Activated T-cell treated with anti-CD3 and anti-CD28 coated beads, Interleukin-2, amount 50 U/mL, for 1 hour (primary cell): ENCODE measurements at places on chromosomes 12 and 14.

GRCh38 chr12:44716711-44717110 is 159.4 kb downstream of the NELL2 start:
- DNase-seq, result no peak

- no peak for DNase-seq
Observed at GRCh38 chr12:84537666-84538065, 374.9 kb downstream of the SLC6A15 start.

DNA sequence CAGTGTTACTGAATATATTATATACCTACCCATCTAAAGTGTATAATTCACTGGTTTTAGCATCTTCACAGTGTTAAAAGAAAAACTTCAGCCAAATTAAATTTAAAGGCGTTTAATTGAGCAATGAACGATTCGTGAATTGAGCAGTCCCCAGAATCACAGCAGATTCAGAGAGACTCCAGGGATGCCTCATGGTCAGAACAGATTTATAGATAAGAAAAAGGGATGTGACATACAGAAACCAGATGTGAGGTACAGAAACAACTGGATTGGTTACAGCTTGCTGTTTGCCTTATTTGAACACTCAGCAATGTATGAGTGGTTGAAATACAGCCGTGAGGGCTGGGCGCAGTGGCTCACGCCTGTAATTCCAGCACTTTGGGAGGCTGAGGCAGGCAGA is 84.6 kb downstream of the WNK1 start:
- no peak for DNase-seq

GRCh38 chr12:108033090-108033489 is 96.0 kb upstream of the WSCD2 start:
- no peak for DNase-seq

DNA sequence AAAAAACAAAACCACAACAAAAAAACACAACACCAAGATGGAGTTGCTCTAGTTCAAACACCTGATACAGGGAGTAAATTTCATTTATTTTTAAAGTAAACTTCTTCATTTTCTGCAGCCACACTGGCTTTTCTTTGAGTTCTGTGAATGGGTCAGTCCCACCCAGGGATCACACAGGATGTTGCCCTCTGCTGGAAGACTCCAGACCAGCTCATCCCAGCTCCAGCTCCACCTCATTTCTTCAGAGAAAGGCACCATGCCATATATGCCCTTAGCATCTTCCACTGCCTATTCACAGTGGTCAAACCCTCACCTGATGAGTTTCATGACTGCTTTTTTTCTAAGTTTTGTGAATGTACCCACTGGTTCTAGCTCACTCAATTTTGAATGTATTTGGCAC is 8.0 kb downstream of the GLIPR1 start:
- no peak for DNase-seq

GRCh38 chr14:68466491-68466977 is 326.3 kb downstream of the ZFP36L1 start:
- DNase-seq, result no peak

DNA sequence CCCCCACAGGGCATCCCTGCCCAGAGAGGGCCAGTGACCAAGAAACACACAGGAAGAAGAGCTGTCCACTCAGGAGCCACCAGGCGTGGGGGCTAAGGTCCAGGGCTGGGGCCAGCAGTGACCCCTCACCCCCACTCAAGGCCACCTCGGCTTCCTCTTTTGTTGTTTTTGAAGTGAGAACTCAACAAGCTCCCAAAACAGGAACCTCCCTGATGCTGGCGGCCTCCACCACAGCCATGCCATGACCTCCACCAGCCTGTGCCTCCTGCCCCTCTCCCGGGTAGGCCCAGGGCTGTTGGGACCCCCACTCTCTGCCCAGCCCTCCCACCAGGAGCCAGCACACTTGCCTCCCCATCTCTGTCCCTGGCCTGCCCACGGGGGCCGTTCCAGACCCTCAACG is 7.8 kb downstream of the AKT1 start:
- no peak for DNase-seq

DNA sequence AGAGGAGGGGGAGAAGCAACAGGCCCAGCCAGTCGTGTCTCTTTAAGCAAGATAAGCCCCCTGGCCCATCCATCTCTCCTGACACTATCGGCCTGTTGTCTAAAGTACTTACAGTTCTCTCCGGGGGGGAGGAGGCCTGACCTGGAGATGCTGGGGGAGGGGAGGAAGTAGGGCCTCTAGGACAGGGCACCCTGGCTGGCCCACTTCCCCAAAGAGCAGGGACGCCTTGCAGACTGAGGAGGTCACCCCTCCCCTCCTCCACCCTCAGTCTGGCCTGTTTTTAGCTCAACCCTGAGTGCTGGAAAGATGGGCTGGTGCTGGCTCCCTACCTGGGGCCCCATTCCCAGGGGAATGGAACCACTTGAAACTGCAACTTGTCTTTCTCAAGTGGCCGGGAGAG is 70.3 kb downstream of the TBX5 start:
- no peak for DNase-seq

DNA sequence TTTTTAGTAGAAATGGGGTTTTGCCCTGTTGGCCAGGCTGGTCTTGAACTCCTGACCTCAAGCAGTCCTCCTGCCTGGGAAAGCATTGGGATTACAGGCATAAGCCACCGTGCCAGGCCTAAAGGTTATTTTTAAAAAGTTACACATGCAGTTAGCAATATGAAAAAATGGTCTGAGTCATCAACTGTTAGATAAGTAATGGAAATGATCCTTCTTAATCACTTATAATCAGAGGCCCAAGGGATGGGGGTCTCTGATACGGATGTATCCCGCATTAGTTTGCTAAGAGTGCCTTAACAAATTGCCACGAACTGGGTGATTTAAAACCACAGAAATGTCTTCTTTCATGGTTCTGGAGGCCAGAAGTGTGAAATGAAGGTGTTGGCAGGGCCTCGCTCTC is 54.1 kb upstream of the FERMT2 start:
- DNase-seq, result no peak

DNA sequence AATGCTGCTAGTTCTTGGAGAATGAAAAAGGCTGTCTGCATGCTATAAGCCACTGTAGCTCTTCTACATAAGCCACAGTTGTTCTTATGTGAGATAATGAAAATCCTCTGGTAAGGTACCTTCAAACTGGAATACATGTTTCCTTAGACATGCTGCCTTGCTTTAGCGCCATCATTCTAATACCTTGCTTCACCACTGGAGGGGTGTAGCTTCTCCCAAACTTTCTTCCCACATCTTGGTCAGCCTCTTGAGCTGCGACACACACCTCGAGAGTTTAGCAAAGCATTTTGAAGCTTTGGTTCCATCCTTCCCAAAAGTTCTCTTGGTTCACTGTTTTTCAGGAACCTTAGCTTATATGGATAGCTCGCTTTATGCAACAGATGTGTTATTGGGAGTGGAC is 69.5 kb downstream of the NKX2-1 start:
- no peak for DNase-seq

DNA sequence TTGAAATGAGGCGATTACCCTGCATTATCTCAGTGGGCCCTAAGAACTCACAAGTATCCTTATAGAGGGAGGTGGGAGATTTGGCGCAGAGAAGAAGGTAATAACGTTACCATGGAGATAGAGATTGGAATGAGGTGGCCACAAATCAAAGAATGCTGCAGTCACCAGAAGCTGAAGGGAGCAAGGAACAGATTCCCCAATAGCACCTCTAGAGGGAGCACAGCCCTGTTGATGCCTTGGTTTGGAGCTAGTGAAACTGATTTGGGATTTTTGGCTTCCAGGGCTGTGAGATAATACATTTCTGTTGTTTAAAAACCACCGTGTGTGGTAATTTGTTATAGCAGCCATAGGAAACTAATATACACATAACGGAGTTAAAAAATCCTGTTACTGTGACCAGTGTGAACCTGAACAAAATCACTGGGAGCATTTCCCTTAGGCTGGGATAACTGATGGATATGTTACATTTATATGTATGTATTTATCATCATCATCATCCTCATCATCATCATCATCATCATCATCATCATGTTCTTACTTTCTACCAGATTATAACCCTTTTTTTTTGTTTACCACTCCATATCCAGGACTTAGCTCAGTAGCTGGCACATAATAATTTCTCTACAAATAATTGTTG is 100.3 kb downstream of the LIN7A start:
- no peak for DNase-seq

DNA sequence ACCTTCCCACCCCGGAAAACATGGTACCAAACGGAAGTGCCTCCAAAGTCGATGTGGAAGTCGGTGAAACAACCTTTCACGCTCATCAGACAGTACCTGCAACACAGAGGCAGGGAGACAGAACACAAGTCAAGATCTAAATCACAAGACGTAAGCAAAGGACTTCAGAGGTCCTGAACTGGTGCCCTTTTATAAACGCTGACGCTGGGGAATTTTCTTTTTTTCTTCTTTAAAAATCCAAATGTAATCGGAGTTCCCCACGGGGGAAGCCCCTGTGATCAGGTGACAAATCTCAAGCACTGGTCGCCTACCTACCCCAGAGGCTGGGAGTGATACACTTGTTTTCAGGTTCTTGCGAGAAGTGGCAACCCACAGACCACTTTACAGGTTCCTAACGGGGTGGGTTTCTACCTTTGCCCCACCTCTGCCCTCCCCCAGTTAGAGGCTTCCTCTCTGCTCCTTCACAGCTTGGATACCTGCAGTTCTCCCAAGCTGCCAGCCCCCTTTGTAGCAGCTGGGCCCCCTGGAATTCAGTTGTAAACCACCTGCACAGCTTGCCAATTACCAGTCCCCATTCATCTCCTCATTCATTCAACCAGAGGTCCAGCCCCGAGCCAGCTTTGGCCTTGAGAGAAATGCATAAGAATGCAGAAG is 46.2 kb downstream of the KDM2B start:
- peak; percentile 61 for DNase-seq

- no peak for DNase-seq
Observed at GRCh38 chr12:27534060-27534764, 10.2 kb downstream of the PPFIBP1 start.

- no peak for DNase-seq
Observed at GRCh38 chr14:20601522-20601921, 10.3 kb upstream of the RNASE12 start.

DNA sequence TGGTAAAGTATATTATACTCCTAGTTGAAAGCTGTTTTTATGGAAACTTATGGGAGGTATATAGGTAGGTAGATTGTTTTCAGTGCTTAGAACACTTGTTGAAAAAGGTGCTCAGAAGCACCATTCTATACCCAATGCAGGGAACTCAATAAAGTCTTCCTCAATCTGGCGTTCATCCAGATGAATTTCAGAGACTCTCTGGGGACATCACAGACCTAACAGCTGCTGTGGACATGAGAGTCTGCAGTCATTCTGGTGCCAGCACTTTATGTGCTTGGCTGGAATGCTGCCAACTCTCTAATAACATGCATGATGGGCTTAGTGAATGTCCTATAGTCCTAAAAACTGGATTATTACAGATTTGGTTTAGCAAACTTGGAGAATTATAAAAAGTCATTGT is 115.9 kb downstream of the NTN4 start:
- no peak for DNase-seq

GRCh38 chr12:130859161-130859560 is 12.7 kb upstream of the RAN start:
- no peak for DNase-seq

DNA sequence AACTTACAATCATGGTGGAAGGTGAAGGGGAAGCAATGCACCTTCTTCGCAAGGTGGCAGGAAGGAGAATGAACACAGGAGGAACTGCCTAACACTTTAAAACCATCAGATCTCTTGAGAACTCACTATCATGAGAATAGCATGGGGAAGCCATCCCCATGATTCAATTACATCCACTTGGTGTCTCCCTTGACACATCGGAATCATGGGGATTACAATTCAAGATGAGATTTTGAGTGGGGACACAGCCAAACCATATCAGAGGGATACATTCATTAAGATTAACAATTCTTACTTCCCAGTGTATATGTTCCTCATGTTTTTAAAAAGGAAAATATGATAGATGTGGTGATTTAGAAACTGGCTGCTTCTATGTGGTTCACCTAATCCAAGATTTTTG is 117.9 kb downstream of the PDE3A start:
- DNase-seq, result no peak

- peak; percentile 60 for DNase-seq
Observed at GRCh38 chr12:89351489-89352241, 636 bp downstream of the DUSP6 start.

GRCh38 chr12:120156315-120157259 is 37.9 kb downstream of the GCN1 start:
- no peak for DNase-seq

DNA sequence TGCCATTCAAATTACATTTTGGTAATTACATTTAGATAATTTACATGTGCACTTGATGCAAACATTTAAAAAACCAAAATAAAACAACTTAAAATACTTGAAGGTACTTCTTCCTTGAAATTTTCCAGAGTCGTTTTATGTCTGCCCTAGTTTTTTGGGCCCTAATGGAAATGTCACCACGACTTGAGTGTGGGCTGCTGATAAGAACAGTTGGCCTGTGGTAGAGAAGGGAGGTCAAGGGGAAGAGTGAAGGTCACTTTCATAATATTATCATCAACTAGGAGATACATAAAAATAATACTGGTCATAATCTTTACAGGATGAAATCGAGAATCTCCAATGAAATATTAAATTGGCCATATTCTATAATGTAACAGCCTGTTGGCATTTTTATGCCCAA is 23.1 kb downstream of the ZDHHC17 start:
- no peak for DNase-seq
